ENCODE measurements at places on chromosomes 12 and 14.

- DNase-seq: no peak
These were observed 46.8 kb downstream of the AMN start for GRCh38 chr14:102969060-102969791.

GRCh38 chr12:105539735-105540134, 209.2 kb downstream of the C12orf75 start:
- DNase-seq: no peak

DNA sequence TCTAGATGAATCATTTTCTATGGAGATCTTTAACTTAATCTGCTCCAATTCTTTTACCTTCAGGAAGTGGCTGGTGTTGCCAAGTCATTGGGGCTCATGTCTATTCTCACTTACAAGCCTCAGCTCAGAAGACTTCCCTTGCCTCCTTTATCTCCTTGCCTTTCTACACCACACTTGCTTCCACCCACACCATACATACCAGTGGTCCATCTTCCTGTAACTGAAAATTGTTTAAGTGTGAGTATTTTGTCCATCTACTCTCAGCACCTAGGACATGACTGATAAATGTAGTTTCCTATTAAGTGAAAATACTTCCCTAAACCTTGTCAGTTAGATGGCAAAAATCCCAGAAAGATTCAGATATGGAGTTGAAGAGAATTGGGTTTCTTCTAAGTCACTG, 199.7 kb upstream of the CPNE8 start:
- DNase-seq: no peak

GRCh38 chr12:114011711-114012110, 45.6 kb upstream of the RBM19 start:
- no peak for DNase-seq
